ENCODE measurements at places on chromosomes 7 and 10.
A peak's percentile ranks its signal among the peaks of the same experiment; 100 is the strongest.

- no peak for DNase-seq
Observed at GRCh38 chr10:113005380-113005779, 55.3 kb downstream of the TCF7L2 start.

DNA sequence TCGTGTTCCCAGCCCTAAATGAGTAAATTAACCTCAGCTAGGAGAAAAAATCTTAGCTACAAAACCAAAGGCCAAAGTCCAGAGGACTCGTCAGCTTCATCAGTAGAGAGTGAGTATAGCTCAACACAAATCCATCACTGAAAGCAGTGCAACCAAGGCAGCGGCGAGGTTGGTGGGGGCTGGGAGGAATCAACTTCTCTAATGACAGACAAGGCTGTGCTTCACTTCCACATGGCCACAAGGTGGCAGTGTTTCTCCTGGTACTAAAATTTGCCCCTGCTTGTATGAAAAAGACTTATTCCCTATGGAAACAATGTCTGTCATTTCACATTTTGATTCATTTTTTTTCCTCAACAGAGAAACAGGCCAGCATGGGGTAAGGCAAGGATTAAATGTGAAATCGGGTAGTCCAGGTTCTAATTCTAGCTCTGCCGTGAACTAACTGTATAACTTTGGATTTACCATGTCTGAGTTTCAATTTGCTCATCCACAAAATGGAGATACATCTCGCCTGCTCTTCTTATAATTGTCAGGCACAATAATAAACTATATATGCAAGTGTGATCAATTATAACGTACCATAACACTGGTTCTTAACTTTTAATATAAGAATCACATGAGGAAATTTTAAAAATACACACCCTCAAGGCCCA is 39.3 kb downstream of the FAS start:
- peak; percentile 63 for DNase-seq

DNA sequence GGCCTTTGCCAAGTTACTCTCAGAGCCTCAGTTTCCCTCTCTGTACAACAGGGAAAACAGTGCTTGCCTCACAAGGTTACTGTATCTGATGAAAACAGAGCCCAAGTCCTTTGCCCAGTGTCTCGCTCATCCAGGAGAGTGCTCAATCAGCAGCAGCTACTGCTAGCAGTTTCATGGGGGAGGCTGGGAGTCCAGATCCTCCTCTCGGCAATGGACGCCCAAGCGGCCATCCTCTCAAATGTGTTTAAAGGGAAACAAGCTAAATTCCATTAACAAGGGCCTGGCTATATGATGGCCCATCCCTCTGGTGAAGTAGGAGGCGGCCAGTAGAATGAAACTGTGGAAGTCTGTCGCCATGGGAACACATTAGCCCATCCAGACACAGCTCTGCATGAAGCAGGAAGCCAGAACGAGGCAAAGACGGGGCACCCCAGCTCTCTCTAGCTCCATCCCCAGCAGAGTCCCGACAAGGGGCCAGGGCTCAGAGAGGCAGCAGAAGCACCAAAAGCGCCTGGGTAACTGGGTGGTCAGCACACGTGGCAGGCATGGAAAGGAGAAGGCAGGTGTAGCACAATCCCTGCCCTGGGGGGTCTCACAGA is 35.2 kb downstream of the FAM53B start:
- no peak for DNase-seq

DNA sequence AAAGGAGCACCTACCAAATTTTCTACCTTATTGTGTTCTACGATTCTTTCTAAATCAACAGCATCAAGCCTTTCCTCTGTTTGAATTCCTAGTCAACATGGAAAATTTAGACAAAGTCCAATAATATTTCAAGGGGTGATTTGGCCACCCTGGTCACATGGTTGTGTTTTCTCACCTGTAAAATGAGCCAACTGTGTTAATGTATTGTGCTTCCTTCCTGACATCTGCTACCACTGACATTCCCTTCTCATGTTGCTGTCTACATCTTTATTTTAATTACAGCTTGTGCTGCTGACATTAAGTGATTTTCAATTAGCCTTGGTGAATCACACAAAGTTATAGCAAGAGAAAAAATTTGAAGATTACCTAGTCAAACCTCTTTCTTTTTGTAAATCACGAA is 83.0 kb upstream of the NPSR1 start:
- no peak for DNase-seq

GRCh38 chr10:77522268-77522809 is 115.3 kb downstream of the KCNMA1 start:
- DNase-seq = no peak

DNA sequence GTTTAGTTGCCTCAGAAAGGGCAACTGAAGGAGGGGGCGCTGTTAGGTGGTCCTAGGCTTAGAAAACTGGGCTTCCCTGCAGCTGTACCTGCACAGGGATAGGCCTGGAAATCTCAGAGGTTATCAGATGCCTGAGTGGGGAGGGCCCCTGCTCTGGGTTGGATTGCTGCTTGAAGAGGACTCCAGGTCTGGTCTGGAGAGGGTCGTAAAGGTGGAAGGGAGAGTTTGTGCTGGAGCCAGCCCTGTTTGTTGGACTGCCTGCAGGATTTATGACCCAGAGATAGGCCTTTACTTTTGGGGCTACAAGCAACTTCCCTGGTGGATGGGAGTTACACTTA is 765.9 kb downstream of the GRID1 start:
- no peak for DNase-seq

DNA sequence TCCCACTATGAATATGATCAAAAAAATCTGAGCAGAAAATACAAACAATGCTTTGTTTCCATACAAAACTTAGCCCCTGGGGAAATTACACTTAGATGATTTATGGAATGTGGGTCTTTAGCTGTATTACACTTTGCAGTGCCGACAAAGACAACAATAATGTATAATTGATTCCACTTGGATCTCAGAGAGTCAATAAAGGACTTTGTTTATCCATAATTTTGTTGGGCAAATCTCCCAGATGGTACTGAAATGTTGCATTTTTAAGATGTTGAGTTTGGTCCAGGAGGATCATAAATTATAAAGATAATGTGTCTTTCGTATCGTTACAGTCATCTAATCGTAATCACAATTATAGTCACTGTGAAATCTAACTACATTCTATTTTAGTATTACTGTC is 66.9 kb upstream of the DOCK1 start:
- DNase-seq = no peak

DNA sequence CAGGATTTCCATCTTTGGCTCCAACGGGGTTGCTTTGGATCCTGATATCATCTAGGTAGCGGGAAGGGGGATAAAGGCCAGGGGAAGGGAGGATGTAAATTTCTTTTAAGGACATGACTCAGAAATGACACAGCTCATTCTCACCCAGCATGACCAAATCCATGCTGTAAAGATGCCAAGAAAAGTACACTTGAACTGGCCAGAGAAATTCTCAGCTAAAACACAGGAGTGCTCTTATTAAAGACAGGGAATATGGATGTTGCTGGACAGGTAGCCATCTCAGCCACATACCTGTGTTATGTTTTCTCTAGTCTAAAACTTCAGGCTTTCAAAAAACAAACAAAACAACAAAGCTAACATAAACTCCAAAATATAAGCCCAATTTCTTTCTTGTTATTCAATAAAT is 68.3 kb downstream of the NAMPT start:
- DNase-seq = peak; percentile 82

DNA sequence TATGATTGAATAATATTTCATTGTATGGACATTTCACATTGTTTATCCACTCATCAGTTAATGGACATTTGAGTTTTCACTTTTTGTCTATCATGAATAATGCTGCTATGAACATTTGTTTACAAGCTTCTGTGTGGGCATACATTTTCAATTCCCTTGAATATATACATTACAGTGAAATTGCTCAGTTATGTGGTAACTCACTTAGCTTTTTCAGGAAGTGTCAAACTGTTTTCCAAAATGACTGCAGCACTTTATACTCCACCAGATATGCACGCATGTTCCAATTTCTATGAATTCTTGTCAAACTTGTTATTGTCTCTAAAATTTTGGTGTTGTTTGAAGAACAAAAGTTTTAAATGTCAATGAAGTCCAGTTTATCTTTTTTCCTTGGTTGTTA is 401.2 kb downstream of the THSD7A start:
- no peak for DNase-seq

DNA sequence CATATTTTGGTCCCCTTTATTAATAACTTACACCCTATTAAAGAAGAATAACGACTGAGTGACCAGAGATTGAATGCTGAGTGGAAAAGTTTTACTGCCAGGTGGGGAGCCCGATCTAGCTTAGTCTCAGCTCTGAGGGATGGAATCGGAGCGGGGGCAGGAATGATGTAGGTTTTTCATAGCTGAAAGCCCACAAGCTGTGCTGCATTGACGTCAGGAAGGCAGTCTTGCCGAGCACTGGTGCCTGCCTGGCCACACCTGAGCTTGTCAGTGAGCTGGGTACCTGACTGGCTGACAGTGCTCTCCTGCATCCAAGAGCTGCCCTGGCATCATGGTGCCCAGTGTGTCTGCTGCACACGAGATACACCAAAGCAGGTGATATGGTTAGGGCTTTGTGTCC is 34.8 kb downstream of the GRK5 start:
- DNase-seq = no peak

DNA sequence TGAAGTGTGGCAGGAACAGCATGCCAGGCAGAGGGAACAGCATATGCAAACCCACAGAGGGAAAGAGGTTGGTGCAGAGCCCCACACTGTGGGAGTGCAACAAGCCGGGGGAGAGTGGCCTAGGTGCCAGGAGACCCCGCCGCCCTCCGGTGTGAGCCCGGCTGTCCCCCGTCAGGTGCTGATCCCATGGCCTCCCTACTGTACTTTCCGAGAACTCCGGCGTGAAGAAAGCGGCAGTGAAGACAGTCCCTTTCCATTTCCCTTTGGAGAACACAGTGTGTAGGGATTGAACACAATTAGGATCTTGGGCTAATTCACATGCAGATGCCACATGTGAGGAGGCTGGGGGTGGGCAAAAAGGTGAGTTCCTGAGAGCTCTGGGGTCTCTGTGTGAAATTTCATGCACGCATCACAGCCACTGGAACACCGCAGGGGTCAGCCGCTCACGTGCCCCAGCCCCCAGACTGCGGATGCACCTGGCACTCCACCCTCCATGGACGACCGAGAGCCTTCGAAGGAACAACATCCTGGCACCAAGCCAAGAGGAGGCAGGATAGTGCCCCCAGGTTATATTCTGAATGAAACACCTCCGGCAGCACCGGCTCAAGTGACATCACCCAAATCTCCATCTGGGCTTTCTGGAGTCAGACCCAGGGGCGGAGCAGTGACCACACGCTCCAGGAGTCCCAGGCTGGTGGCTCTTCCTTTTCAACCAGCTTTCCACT is 82.1 kb upstream of the PPP2R2D start:
- DNase-seq = no peak

DNA sequence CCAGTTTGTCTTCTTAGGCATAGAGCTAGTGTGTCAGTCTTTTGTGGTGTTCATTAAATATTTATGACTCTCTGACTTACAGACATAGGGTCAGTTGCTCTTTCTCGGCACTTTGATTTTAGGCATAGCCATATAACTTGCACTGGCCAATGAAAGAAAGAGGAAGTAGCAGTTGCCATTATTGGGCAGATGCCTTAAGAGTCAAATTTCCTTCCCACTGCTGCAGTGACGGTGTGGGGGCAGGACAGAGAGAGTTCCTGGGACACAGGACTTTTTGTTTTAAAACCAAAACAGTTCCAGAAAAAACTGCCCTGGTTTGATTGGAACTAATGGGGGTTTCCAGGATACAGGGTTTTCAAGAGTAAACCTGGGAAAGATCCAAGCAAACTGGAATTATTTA is 60.2 kb upstream of the PHF14 start:
- DNase-seq = no peak

- DNase-seq = no peak
Observed at GRCh38 chr7:125136755-125137532, 207.3 kb upstream of the POT1 start.

- DNase-seq = no peak
Observed at GRCh38 chr10:47346581-47347302, 1.4 kb upstream of the RBP3 start.
